ENCODE measurements at places on chromosomes 5 and 9.

GRCh38 chr9:34380511-34381315 lies 4.0 kb upstream of the MYORG start:
- peak overlapping the region; percentile 76 for H3K4me3 ChIP-seq
- no peaks in the 10 kb centered on the region for H3K36me3 ChIP-seq
- peaks cover 32% of the 10 kb centered on the region for H3K4me1 ChIP-seq
- H3K27ac ChIP-seq, result no peak overlapping the region
- peak; percentile 80 for DNase-seq
- peaks cover 33% of the 10 kb centered on the region for H3K27me3 ChIP-seq

DNA sequence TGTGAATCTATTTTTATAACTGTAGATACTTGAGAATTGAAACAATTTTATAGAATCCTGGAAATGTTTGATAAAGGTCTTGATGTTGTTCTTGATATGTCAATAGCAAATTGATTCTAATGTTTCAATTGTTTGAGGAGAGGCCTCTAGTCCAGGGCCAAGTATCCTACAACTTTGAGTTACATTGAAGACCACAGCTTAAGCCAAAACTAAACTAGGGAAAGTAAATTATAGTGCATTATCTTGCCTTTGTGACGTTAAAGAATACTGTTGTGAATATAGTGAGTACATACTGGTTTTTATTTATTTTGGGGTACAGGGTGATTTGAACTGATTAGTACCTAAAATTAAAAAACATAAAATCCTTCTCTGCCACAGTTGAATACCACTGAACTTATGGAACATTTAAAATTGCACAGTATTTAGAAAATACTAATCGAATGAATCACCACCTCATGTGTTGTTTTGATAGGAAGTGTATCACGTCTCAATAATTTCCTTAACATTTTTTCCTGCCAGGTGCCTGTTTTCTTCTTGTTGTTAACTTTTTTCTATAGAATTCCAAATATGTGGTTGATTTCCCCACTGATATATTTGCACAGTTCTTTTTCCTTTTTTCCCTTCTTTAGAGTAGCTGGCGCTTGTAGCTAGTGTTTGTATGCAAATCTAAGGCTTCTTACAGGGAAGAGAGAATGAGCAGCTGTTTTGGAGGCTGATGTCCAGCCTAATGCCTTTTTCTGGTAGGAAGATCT lies 12.5 kb downstream of the ARHGEF28 start:
- peaks cover 4% of the 10 kb centered on the region for H3K4me1 ChIP-seq
- no peaks in the 10 kb centered on the region for H3K27me3 ChIP-seq
- DNase-seq, result peak; percentile 36
- H3K36me3 ChIP-seq, result no peaks in the 10 kb centered on the region
- no peak overlapping the region for H3K4me3 ChIP-seq
- H3K27ac ChIP-seq, result peak overlapping the region; percentile 96

GRCh38 chr9:135997090-135998015 lies 36.2 kb upstream of the UBAC1 start:
- H3K4me3 ChIP-seq, result no peak overlapping the region
- H3K27ac ChIP-seq, result no peak overlapping the region
- H3K36me3 ChIP-seq, result no peaks in the 10 kb centered on the region

DNA sequence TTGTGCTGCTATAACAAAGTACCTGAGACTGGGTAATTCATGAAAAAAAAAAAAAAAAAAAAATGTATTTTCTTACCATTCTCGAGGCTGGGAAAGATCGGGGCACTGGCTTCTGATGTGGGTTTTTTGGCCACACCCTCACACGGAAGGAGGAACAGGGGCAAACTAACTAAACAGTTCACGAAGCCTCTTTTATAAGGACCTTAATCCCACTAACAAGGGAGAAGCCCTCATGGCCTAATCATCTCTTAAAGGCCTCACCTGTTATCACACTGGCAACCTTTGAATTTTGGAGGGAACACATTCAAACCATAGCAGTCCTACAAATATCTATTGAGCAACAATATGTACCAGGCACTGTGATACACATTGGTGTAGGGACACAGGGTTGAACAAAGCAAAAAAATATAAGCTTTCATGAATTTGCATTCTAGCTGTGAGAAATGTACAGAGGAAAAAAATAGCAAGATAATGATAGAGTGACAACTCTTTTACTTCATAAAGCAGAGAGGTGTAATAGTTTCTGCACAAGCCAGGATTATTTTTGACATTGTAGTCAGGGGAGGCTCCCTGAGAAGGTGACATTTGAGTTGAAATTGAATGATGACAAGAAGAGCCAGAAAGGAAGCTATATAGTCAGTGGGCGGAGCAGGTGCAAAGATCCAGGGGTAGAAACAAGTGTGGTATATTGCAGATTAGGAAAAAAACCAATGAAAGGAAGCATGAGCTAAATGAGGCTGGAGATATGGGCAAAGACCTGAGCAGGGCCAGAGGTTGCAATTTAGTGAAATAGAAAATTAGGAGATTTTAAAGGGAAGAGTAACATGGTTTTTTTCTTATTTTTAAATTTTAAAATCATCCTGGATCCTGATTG lies 68.1 kb upstream of the GRAMD2B start:
- H3K27ac ChIP-seq, result peak overlapping the region; percentile 68
- no peaks in the 10 kb centered on the region for H3K27me3 ChIP-seq
- peaks cover 11% of the 10 kb centered on the region for H3K4me1 ChIP-seq
- no peaks in the 10 kb centered on the region for H3K36me3 ChIP-seq
- H3K4me3 ChIP-seq, result no peak overlapping the region

- no peak overlapping the region for H3K27ac ChIP-seq
- H3K36me3 ChIP-seq, result no peaks in the 10 kb centered on the region
- DNase-seq, result no peak
- no peak overlapping the region for H3K4me3 ChIP-seq
- H3K4me1 ChIP-seq, result no peaks in the 10 kb centered on the region
- no peaks in the 10 kb centered on the region for H3K27me3 ChIP-seq
These were observed 520.1 kb upstream of the SMC2 start for GRCh38 chr9:103574056-103574455.

- no peak overlapping the region for H3K27ac ChIP-seq
- H3K27me3 ChIP-seq, result no peaks in the 10 kb centered on the region
- H3K36me3 ChIP-seq, result no peaks in the 10 kb centered on the region
- no peak overlapping the region for H3K4me3 ChIP-seq
- no peak for DNase-seq
These were observed 313.5 kb upstream of the PDE4D start for GRCh38 chr5:60207040-60207439.

- no peak overlapping the region for H3K27ac ChIP-seq
- peaks cover 33% of the 10 kb centered on the region for H3K27me3 ChIP-seq
- no peak for DNase-seq
These were observed 19.1 kb downstream of the ACSL6 start for GRCh38 chr5:131992370-131992769.

- no peak overlapping the region for H3K27ac ChIP-seq
- H3K4me3 ChIP-seq, result peak overlapping the region; percentile 52
- DNase-seq, result no peak
- H3K27me3 ChIP-seq, result no peaks in the 10 kb centered on the region
- H3K4me1 ChIP-seq, result no peaks in the 10 kb centered on the region
- H3K36me3 ChIP-seq, result no peaks in the 10 kb centered on the region
These were observed 11.0 kb upstream of the PCDHB15 start for GRCh38 chr5:141234109-141234667.

- H3K27me3 ChIP-seq, result no peaks in the 10 kb centered on the region
- no peaks in the 10 kb centered on the region for H3K36me3 ChIP-seq
- H3K4me3 ChIP-seq, result no peak overlapping the region
- H3K27ac ChIP-seq, result no peak overlapping the region
- no peak for DNase-seq
These were observed 245.7 kb upstream of the ELAVL2 start for GRCh38 chr9:24071716-24072115.
